ENCODE measurements at places on chromosomes 2 and 18.

DNA sequence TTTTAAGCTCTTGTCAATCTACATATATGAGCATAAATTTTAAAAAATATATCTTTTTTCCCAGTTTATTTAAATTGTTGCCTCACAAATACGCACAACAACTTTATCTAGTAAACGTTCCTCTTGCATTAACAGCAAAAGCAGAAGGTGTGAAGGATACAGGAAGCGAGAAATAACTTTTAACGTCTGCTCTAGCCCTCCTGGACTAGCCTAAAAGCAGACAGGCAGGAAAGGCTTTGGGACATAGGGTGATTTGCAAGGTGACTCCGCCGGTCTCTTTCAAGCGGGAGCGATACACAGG is 434 bp upstream of the DUSP19 start:
- DNase-seq: peak; percentile 33

DNA sequence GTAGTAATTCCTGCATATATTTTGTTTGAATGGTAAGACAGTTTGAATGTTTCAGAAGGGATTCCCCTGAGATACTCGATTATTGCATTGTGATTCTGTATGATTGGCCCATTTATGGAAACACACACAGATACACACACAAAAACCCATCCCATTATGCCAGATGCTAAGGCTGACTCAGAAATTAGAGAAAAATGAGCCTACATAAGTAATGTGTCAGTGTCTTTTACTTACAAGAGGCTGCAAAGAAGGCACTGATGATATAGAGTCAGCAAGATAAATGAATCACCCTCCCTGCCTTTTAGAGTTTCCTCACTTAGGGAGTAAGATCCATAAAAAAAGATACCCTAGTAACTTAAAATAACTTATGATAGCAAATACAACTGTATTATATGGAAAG is 1481.1 kb upstream of the ACVR2A start:
- no peak for DNase-seq

GRCh38 chr2:15047184-15047583 is 414.7 kb downstream of the LRATD1 start:
- no peak for DNase-seq

DNA sequence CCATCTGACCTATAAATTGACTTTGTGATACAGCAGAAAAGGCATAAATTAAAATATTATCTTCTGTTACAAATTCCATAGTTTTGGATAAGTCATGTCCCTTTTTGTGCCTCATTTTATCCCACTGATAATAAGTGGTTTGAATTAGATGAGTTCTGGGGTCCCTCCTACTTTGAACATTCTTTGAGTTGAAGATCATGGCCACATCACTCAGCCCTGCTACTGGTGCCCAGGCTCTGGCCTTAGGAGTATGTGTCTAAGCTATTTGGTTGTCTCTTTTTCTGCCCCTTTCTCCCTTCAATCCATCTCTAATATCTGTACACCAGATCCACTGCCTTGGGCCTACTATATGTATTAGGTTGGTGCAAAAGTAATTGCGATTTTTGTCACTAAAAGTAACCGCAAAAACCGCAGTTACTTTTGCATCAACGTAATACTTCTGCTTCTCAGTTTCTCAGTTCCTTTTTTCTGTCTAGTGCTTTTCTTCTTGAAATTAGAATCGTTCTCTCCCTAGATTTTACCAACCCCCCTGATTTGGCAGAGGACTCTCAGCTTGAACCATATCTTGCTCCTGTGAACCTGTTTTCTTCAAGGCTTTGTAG is 362.5 kb upstream of the TNP1 start:
- no peak for DNase-seq

DNA sequence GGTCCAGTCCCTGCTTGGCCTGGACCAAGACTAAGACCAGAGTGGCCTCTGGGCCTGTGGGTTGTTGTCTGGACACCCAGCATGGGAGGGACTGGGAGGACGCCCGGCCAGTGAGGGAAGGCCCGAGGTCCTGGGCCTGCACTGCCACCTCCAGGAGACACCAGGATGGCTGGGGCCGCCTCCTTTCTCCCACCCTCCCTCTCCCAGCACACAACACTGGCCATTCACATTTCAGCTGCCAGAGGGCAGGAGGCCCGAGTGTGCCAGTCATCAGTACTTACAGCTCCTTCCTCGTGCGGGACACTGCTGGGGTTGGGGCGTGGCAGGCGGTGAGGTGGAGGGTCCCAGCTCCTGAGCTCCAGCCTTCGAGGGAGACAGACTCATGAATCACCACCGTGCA is 133.5 kb downstream of the ASB1 start:
- peak; percentile 20 for DNase-seq

- no peak for DNase-seq
These were observed 16.4 kb upstream of the C1QL2 start for GRCh38 chr2:119174993-119175347.

DNA sequence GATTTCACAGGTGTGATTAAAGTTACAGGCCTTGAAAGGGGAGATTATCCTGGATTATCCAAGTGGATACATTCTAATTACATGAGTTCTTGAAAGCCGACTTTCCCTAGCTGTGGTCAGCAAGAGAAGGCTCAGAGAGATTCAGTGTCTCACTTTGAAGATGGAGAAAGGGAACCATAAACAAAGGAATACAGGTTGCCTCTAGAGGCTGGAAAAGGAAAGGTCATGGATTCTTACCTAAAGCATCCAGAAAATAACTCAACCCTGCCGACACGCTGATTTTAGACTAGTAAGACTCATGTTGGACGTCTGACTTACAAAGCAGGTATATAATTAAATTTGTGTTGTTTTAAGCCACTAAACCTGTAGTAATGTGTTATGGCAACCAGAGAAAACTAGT is 1095.7 kb upstream of the ZEB2 start:
- DNase-seq: no peak

DNA sequence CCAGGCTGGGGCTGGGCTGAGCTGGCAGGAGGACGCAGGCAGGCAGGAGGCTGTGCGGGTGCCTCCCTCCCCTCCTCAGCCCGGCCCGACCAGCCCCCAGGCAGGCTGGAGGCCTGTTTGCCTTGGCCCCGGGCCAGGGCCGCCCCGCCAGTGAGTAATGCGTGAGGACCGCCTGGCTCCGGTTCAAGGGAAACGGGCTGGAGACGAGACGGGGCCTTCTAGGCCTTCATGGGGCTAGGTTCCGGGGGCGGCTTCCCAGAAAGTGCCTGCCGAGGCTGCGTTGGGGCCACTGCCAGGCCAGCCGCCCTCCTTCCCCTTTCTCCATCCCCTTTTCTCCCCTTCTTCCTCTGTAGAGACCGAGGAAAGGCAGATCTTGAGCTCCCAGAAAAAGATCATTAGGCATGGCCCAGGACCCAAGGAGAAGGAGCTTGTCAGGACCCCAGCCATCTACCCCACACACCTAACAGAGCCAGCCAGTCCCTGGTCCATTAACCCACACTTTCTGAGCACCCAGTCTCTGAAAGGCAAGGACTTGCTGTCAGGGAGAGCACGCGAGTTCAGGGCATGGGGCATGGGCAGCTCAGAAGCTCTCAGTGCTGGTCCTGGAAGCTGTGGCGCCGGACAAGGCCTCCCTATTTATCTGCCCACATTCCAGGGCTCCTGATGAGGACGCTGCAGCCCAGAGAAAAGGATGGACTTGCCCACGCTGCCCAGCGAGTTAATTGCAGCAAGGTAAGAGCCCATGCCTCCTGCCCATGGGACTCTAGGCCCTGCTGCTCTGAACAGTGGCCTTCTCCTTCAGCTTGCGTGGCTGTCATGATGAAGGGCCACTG is 48.5 kb downstream of the SMAD7 start:
- peak; percentile 23 for DNase-seq

GRCh38 chr2:10957391-10957790 is 45.7 kb downstream of the KCNF1 start:
- no peak for DNase-seq

DNA sequence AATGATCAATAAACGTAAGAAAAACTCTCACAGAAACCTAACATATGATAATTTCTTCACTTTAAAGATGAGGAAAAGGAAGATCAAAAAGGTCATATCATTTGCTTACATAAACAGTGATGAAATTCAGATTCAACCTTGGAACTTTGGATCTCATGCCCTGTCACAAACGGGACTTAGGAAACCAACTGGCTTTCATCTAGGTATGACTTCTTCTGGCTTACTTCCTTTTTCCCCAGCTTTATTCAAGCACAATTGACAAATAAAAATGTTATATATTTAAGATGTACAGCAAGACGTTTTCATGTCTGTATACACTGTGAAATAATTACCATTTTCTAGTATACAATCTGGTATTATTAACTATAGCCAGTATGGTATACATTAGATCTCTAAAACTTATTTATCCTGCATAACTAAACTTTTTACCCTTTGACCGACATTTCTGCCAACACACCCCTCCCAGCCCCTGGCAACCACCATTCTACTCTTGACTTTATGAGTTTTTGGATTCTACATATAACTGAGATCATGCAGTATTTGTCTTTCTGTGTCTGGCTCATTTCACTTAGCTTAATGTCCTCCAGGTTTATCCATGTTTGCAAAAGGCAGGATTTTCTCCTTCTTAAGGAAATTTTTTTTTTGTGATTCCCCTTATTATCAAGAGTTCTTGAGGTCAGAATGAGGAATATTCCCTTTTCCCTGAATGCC is 46.0 kb upstream of the COBLL1 start:
- DNase-seq: no peak

DNA sequence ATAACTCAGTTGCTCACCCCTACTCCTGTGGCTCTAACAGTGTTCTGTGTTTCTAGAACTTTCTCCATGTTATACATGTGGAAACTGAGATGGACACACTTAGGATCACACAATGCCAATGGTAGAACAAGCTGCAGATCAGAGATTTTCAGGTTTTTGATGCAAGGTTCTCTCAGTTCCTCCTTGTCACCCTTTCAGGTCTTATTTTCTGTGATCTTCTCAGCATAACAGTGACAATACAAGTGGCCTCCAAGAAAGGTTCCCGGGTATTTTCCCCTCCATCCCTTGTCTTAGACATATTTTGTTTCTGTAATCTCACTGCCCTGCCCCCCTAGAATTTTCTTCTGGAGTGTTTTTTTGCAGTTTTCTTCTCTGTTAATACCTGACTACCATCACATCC is 6.2 kb upstream of the MGAT5 start:
- no peak for DNase-seq

- no peak for DNase-seq
These were observed 97.2 kb downstream of the DTNA start for GRCh38 chr18:34807106-34807796.

GRCh38 chr2:230713331-230714135 is 891 bp downstream of the CAB39 start:
- peak; percentile 62 for DNase-seq

DNA sequence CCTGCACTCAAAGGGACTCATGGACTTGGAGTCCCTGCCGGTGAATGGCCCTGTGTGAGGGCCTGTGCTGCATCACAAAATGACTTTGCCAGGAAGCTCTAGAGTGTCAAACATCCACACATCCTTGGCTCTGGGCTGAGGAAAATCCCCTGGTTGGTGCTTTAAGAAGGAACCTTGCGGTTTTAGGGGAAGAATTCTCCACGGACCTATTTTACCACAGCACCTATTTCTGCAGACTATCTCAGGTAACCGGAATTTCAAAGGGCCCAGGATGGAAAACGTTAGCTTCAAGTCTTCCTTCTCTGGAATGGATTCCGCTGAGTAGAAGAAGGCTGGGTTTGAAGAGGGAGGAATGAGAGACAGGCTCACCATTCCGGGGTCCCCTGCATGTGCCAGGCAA is 166.2 kb downstream of the ALK start:
- DNase-seq: no peak

GRCh38 chr2:240739797-240740196 is 48.1 kb downstream of the AQP12A start:
- peak; percentile 49 for DNase-seq

DNA sequence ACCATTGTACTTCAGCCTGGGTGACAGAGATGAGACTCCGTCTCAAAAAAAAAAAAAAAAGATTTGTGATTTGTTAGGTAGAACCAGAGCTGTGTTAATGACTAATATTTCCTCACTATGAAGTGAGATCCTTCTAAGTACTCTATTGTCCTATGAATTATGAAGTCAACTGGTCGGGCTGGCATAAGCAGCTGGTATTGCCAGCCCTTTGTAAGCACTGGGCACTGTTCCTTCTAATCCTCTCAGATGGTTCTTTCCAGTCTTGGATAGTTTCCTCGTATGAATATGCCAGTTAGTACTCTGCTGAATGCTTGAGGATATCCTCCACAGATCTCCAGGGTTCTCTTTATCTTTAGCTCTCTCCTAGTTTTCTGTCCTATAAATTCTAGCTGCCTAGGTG is 223.1 kb upstream of the SP5 start:
- no peak for DNase-seq

GRCh38 chr18:60925892-60926291 is 407.3 kb upstream of the CDH20 start:
- DNase-seq: no peak

DNA sequence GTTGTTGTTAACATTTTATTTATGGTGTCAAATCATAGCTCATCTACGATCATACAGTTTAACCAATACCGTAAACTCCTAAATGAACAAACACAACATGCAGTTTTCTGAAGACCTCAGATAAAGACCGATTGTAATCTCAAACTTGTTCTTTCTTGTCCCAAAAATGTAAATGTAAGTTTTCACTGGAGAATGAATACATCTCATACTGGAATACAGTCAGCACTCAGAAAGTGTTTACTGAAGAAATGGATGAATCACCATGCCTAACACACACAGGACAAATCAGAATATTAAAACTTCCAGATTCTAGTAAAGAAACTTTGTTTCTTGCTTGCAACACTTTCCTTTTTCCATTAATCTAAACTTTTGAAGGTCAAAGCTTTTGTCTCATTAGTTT is 380.5 kb downstream of the DLGAP1 start:
- no peak for DNase-seq

DNA sequence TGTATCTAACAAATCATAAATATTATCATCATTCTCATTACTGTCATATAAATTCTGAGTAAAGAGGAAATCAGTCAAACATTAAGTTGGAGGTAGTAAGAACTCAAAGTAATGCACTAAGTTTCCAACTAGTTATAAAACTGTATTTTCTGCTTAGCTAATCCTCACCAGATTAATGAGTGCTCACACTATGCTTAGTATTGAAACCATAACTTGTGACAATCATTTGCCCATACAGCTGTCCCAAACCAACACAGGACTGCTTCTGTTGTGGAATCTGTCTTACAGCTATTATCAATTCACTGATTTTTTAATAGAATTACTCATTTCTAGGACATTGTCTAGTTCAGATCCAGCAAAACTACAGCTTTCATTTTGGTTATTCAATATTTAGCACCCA is 41.5 kb upstream of the TANK start:
- DNase-seq: no peak

GRCh38 chr2:96233880-96234316 is 25.3 kb upstream of the STARD7 start:
- DNase-seq: no peak
